Activated T-cell treated with anti-CD3 and anti-CD28 coated beads for 24 hours (primary cell): ENCODE measurements at places on chromosomes 3 and 15.

GRCh38 chr3:834679-835078 lies 258.1 kb upstream of the CNTN6 start:
- no peak for DNase-seq

GRCh38 chr3:145698250-145698649 lies 462.7 kb downstream of the PLOD2 start:
- no peak for DNase-seq

- DNase-seq, result no peak
Measured at GRCh38 chr3:175777495-175777894, 918.4 kb downstream of the NAALADL2 start.

DNA sequence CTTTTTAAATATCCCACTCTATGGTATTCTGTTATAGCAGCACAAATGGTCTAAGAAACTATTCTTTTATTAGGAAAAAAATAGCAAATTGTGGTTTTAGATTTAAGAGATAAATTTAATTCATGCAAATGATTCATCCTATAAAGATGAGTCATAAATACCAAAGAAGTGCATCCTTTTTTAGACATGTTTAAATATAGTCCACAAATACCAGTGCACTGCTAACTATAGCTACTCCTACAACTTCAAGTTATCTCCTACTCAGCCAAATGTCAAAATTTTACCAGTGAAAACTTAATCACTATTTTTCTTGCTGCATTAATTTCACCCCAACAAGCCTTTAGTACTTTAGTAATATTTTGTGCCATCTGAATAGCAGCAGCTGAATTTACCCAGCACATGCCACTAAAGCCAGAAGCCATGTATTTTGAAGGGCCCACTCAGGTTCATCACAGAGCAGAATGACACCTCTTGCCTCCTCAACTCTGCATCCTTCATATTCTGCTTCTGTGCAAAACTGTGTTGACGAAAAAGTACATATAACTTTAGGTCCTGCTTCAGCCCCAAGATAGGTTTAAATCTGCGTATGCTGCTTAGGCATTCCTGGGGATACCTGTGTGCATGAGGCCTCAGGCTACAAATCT lies 24.9 kb downstream of the CX3CR1 start:
- no peak for DNase-seq

GRCh38 chr3:100609305-100609704 lies at the start of gene ADGRG7:
TSS of gene ADGRG7 (plus strand) at chr3:100609601. CDS start at chr3:100609857, 256 bp downstream.
- no peak for DNase-seq
